ENCODE measurements at places on chromosomes 4 and X.
A peak's percentile ranks its signal among the peaks of the same experiment; 100 is the strongest.

DNA sequence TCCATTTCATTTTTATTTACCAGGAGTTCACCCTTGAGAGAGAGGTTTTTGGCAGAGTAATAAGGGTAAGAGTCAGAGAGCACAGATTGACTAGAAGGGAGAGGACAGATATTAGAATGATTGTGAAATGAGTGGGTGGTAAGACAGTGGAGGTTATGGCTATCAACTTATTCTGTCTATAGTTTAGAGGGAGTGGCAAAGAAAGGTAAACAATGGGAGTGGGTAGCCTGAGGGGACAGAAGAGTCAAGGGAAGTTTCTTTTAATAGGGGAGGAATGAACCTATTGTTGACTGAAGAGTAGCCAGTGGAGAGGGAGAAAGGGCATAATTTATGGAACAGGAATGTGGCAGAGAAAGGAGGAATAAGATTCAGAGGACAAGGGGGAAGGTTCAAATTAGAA is 186.5 kb upstream of the NRK start:
- no peak for DNase-seq

GRCh38 chrX:15177316-15177715 is 92.6 kb downstream of the ASB9 start:
- no peak for DNase-seq

DNA sequence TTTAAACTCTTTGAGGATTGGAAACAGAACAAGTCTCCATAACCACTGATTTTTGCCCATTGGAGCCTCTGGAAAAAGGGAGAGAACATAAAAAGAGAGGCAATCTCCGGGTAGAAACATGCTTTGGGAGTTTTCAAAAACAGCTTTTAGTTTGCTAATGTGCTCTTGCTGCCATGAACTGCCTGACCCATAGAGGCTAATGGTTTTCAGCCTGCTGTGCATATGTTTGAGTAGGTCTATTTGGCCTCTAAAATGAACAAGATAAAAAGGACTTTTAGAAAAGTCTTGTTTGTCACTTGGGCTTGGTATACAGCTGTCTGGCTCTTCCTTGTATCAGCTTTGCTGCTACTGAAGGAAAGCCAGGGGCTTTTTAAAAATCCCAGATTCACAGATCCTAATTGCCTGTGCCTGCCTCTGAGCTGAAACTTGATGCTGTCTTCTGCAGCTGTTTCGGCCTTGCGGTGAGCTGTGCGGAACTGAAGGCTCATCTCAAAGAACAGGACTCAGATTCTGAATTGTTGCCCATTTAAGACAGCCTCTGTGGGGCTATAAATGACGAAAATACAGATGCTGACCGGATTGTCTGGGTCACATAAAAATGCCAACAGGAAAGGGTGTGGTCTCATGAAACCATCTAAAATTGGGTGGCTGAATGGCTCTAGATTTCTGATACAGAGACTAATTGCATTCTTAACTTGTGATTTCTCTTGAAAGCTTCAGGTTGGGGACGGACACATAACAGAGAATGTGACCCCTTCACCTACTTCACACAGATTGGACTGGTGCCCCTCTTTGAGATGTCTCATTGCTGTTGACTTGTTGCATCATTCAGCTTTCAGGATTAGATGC is 18.4 kb upstream of the ZNF41 start:
- no peak for DNase-seq

- DNase-seq = no peak
These were observed 849.3 kb upstream of the PCDH10 start for GRCh38 chr4:132299841-132300240.

GRCh38 chrX:154918060-154918483 is 31.9 kb downstream of the F8A1 start:
- peak; percentile 2 for DNase-seq

GRCh38 chr4:168362025-168362401 is 43.5 kb upstream of the DDX60 start:
- no peak for DNase-seq

DNA sequence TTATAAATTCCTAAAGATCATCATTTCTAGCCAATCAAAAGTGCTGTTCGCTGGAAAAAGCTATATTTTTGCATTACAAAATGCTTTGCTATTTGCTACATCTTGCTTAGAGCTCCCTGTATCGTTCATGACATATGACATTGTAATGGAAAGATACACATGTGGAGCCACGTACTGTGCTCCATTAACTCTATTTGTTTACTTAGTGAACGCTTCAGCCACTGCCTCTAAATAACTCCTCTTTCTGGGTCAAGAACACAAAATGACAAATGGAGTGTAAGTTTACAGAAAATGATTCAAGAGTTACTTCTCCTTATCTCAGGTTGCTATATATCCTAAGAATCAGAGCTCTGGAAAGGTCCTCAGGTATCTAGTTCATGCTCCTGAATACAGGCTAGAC is 329.1 kb upstream of the SMIM31 start:
- DNase-seq = no peak

GRCh38 chr4:10878861-10879260 is 194.3 kb upstream of the CLNK start:
- no peak for DNase-seq

- DNase-seq = no peak
These were observed 358.4 kb downstream of the NLGN4X start for GRCh38 chrX:5870238-5870637.

DNA sequence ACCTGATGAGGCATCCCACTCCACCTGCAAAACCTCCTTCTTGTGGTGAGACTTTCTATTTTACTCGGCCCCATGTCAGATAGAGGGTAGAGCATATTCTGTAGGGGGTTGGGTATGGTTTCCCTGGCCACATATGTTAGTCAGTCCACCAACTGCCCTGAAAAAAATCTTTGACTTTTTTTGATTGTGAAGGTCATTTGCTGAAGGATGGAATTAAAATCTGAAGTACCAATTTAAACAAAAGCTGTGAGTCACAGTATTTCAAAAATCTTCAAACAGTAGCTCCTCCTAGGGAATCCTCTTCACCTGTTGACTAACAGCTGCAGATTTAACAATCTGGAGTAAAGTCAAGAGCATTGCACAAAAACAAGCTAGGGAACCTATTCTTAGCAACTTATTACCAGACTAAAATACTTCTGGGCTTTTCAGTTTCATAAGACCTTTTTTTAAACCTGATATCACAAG is 8.0 kb upstream of the CCDC110 start:
- DNase-seq = no peak

- no peak for DNase-seq
These were observed 20.9 kb downstream of the FAM9C start for GRCh38 chrX:13023567-13023966.

GRCh38 chrX:111585337-111585736 is 73.9 kb downstream of the SERTM2 start:
- DNase-seq = no peak

DNA sequence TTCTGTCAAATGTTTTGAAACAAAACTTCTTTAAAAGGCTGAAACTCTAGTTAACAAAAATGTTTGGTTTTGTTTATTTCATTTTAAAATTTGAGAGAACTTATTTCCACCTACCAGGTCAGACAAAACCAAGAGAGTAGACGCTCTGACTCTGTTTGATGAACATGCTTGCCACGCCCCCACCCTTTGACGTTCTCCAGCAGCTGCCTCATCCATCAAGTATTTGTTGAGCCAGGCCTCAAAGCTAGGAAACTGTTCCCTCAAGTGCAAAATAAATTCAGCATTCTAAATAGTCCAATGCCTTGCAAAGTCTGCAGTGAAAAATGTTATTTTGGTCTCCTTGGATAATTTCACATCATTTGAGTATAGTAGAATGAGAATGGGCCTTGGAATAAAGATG is 121.6 kb downstream of the GUCY2F start:
- DNase-seq = no peak

- DNase-seq = no peak
These were observed 46.2 kb upstream of the TRPC3 start for GRCh38 chr4:121998024-121998423.

- DNase-seq = no peak
These were observed 1.4 kb upstream of the FAM120C start for GRCh38 chrX:54184474-54184873.

GRCh38 chr4:84913176-84913575 is 53.3 kb downstream of the WDFY3 start:
- no peak for DNase-seq

- DNase-seq = no peak
These were observed 438.7 kb upstream of the AR start for GRCh38 chrX:67104982-67105757.

GRCh38 chrX:150155436-150156035 is 207.6 kb upstream of the MAMLD1 start:
- no peak for DNase-seq

DNA sequence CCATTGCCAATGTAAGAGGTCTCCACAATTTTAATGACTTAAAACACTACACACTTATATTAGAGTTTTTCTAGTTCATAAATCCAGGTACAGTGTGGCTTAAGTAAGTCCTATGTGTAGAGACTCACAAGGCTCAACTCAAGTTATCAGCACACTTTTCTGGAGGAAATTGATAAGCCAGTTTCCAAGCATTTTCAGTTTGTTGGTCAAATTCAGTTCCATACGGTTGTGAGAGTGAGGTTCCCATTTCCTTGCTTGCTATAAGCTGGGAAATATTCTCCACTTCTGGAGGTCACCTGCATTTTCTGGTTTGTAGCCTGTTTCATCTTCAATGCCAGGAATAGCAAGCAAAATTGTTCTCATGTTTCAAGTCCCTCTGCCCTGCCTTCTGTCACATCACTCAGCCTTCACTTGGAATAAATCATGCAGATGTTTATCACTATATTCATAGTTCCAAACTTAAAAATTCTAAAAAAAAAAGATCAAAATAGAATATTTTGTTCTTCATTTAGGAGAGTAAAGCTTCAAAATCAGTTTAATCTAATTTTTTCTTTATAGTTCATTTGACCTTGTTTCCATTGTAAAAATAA is 1137.5 kb upstream of the INTU start:
- no peak for DNase-seq

DNA sequence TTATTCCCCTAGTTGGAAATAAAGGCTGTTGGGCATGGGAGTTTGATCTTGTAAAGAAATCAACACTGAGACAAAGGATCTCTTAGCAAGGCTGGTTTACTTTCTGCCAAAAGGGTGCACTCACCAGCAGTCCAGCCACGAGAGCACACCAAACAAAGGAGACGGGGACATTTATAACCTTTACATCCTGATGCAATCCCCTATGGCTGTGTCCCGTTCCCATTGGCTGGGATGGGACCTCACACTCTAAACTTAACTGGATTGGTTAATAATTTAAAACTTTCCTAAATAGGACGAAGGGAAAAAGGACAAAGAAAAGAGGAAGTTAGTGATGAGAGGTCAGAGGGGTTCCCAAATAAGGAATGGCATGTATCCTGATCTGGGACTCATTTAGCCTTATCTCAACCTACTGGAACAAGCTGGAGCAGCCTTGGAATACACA is 17.9 kb downstream of the METAP1 start:
- no peak for DNase-seq

- DNase-seq = no peak
These were observed 495.3 kb downstream of the SPRY1 start for GRCh38 chr4:123891881-123892280.

GRCh38 chr4:42638993-42639392 is 17.9 kb downstream of the ATP8A1 start:
- DNase-seq = no peak

DNA sequence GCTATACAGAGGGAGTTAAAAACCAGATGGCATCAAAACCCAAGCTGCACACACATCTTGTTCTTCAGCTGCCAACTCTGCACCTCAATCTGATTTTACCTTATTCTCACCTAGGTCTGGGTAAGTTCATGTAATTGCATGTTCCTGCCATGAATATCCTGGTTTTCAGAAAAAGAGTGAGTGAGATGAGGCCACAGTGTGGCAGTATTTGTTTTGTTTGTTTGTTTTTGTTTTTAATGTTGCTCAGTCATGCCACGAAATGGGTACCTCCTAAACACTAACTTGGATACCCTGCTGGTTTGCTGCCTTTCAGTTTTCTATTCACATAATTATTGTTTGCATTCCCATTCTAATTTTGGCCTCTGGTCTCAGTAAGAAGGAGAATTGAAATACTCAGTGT is 22.5 kb downstream of the TMEM164 start:
- DNase-seq = no peak

DNA sequence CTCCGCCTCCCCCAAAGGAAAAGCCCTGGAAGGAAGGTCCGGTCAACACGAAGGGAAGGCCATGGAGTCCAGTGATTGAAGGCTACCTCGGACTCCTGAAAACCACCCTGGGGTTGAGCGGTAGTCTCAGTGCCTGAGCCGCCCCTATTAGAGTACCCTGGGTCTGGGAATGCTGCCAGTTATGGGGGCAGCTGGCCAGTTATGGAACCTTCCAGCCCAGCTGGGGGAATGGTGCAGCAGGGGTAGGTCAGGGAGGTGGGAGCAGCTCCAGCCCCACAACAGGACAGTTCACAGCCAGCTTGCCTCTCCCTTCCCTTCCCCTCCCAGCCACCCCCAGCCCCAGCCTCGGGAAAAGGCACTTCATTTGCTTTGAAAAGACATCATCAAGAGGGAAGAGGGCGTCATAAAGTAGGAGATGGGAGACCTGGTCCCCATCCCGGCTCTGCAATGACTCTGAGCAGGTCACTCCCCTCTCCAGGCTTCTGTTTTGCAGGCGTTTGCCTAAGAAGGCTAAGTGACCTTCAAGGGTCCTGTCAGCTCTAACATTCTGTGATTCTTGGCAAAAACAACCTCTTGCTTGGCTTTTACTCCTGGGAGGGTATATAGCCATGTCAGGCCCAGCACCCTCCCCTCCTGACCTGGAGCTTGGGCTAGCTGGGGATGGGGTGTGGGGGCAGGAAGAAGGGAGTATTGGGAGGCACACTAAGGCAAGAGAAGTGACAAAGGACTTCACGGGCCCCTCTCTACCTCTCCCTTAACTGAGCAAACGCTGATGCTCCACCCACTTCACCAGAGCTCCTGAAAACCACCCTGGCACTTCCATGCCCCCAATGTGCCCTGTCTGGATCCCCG is 8.0 kb downstream of the APLN start:
- no peak for DNase-seq

DNA sequence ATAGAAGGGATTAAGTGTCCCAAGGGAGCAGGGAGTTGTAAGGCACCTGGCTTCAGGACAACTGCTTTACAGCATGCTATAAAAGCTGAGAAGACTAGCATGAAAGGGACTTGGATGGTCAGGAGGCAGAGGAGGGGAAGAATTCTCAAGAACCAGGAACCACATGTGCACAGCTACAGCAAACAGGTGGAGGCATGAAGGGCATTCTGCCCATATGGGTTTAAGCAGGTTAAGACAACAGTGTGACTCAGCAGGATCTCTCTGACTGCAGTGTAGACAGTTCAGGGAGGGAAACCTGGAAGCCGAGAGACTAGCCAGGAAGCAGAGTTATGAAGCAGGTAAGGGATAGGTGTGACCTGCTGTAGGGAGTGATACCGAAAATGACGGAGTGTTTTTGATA is 117.0 kb downstream of the DHRSX start:
- no peak for DNase-seq

DNA sequence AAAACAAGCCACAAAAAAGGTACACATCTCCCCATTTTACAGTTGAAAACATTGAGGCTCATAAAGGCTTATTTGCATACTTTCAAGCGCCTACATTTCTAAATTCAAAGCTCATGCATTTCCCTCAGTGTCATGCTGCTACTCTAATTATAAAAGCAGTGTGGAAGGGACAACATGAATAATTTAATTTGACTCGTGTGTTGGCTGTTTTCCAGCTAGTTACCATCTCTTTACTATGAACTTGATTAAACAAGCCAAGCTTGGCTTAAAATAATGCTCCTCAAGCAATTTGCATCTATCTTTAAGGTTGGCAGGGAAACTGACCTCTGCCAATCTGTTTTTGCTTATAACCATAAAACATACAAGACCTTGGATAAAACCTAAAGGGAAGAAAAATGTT is 252.5 kb upstream of the NEIL3 start:
- no peak for DNase-seq

- no peak for DNase-seq
These were observed 6.5 kb upstream of the MRPL1 start for GRCh38 chr4:77856152-77856551.

- DNase-seq = no peak
These were observed 70.5 kb upstream of the CD99 start for GRCh38 chrX:2620576-2620975.
